BJ (cell line): ENCODE measurements at places on chromosomes 1 and 21. TPM values are rescaled to one million over a fixed set of nuclear protein-coding genes. Genes with fewer than 3 reads are reported as not detected.

The RGS2 gene
- 11.5 and 26.0 TPM in 2 replicates for polyA plus RNA-seq

- DNase-seq, result peak; percentile 81
Measured at GRCh38 chr21:46028573-46029091, 47.1 kb downstream of the COL6A1 start.

- no peak for DNase-seq
Measured at GRCh38 chr1:229035748-229036082, 235.2 kb upstream of the RAB4A start.

DNA sequence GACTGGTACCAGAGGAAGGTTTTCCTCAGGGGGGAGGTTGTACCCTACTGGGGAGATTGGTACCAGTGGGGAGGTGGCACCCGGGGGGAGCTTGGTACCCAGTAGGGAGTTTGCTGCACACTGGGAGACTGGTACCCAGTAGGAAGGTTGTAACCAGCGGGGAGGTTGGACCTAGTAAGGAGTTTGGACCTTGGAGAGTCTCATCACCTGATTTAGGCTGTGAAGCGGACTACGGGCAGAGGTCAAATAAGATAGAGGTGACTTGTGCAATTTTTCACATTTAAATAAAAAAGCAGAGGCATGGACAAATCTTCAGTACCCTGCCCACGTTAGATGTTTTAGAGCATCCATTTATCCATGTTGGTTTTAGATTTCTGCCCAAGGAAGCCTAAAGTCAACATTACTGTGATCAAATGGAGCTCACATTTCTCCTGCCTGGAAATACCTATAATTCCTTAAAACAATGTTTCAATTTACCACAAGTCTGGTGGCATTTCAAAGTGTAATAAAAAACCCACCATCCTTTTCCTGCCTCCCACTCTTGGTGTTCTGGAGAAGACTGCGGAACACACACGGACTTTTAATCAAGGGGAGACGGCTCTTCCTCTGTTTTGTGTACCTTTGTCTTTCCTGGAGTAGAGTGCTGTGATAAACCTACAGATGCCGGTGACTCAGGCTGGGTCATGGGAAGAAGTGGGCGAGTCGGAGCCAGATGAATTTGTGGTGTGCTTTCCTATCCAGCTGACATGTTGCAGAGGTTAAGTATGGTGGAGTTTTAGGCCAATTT is 36.2 kb upstream of the MRPS6 start:
- no peak for DNase-seq

GRCh38 chr1:53014791-53015507 is 47.1 kb upstream of the PODN start:
- peak; percentile 32 for DNase-seq

DNA sequence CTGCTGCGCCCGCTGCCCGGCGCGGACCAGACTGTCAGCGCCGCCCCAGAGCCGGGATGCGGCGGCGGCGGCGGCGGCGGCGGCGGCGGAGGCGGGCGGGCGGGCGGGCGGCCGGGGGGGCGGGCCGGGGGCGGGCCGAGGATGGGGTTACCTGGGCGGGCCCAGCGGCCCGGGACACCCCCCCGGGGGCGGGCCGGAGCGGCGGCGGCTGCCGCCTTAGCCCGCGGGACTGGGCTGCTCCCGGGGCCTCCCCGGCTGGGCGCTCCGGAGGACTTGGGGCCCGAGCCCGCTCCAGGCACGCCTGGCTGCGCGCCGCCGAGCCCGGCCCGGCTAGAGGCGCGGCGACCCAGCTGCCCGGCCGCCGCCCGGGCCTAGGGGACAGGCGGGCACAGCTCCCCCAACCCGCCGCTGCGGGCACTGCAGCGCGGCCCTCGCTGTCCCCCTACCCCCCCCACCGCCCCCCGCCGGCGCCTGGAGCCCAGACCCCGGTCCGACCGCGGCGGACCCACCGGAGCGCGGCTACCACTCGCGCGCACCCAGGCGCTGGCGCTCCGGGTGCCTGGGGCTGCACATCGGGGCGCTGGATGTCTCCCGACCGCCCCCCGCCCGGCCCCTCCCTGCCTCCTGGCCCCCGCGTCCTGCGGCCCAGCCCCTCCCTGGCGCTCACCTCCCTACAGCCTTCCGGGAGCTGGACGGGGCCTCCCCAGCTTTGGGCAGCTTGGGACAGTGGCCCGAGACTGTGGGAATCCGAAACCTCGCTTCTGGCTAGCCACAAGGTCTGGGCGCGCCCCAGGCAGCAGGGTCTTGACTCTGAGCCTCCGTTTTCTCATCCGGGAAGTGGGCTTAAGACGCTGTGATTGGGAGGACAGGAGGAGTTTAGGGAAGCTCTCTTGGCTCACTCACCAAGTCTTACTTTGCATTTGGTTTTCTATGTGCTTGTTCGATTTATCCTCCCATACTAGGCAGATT is at the start of gene WNT4:
Gene WNT4, minus strand, starts transcription at position 33 of the 969 bp plus-strand sequence. CDS start 175 bp downstream, outside the sequence.
- no peak for DNase-seq

DNA sequence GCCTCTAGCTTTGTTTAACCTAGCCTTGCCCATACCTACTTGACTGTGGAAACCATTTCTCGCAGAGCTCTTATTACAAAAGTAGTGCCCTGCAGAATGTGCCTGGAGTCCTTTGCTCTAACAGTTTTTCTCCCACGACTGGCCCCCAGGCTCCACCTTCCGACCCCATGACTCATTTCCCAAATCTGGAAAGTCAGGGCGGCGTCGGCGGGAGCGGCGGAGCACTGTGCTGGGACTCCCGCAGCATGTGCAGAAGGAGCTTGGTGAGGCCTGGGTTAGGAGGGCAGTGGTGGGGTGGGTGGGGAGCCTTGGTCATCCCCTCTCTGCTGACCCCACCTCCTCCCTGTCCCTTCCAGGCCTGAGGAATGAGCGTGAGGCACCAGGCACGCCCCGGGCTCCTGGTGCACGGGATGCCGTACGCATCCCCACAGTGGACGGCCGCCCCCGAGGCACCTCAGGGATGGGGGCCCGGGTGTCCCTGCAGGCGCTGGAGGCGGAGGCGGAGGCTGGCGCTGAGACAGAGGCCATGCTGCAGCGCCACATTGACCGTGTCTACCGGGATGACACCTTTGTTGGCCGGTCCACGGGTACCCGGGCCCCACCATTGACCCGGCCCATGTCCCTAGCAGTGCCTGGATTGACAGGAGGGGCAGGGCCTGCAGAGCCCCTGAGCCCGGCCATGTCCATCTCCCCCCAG is 47.5 kb downstream of the YARS1 start:
- DNase-seq, result no peak
